ENCODE measurements at places on chromosomes 3 and 15. TPM values are rescaled to one million over a fixed set of nuclear protein-coding genes. Genes with fewer than 3 reads are reported as not detected.

The CERS3 gene
- total RNA-seq: 2.2 TPM

The CHRNA5 gene
- 2.6 TPM for total RNA-seq

The FETUB gene
- not detected for total RNA-seq

The CPLX3 gene
- total RNA-seq: 0.17 TPM

The MDFIC2 gene
- not detected for total RNA-seq

The ANKUB1 gene
- total RNA-seq: not detected

The CCDC66 gene
- 34.7 TPM for total RNA-seq

The SLC49A4 gene
- 2.9 TPM for total RNA-seq

The LMOD3 gene
- not detected for total RNA-seq

The TRPM1 gene
- not detected for total RNA-seq

The CAV3 gene
- not detected for total RNA-seq

The POC1A gene
- 28.6 TPM for total RNA-seq

The PLXND1 gene
- 4.1 TPM for total RNA-seq

The BHLHE40 gene
- total RNA-seq: 440 TPM

The RBP2 gene
- total RNA-seq: not detected

Data from activated T-cell treated with anti-CD3 and anti-CD28 coated beads, Interleukin-2, amount 50 U/mL, for 72 hours (primary cell).